ENCODE measurements at places on chromosomes 12 and 14. TPM values are rescaled to one million over a fixed set of nuclear protein-coding genes. Genes with fewer than 3 reads are reported as not detected.

The KRT74 gene
- 0.05 TPM for total RNA-seq

The FOXN4 gene
- 4.8 TPM for total RNA-seq

The SLC4A8 gene
- total RNA-seq: 0.50 TPM

The SLCO1A2 gene
- 1.9 TPM for total RNA-seq

The FBLN5 gene
- 125 TPM for total RNA-seq

The RHEBL1 gene
- 2.3 TPM for total RNA-seq

The MSRB3 gene
- 42.9 TPM for total RNA-seq

The NFE2 gene
- total RNA-seq: not detected

The DGLUCY gene
- 88.0 TPM for total RNA-seq

- no peaks in the 10 kb centered on the region for H3K4me1 ChIP-seq
- no peaks in the 10 kb centered on the region for H3K36me3 ChIP-seq
- DNase-seq: no peak
- no peak overlapping the region for H3K4me3 ChIP-seq
- H3K27ac ChIP-seq: no peak overlapping the region
Measured at GRCh38 chr14:69605738-69606137, 5.7 kb upstream of the SUSD6 start.

- no peak overlapping the region for H3K27ac ChIP-seq
- DNase-seq: no peak
- H3K4me3 ChIP-seq: no peak overlapping the region
- H3K36me3 ChIP-seq: no peaks in the 10 kb centered on the region
- no peaks in the 10 kb centered on the region for H3K4me1 ChIP-seq
Measured at GRCh38 chr14:22464422-22465142, 124.4 kb downstream of the DAD1 start.

- no peaks in the 10 kb centered on the region for H3K4me1 ChIP-seq
- no peak overlapping the region for H3K27ac ChIP-seq
- no peaks in the 10 kb centered on the region for H3K36me3 ChIP-seq
- no peaks in the 10 kb centered on the region for H3K27me3 ChIP-seq
Measured at GRCh38 chr14:101259748-101260147, 301.5 kb upstream of the DIO3 start.

- no peaks in the 10 kb centered on the region for H3K27me3 ChIP-seq
- no peaks in the 10 kb centered on the region for H3K36me3 ChIP-seq
- H3K4me1 ChIP-seq: no peaks in the 10 kb centered on the region
- no peak overlapping the region for H3K27ac ChIP-seq
- no peak for DNase-seq
Measured at GRCh38 chr12:18428416-18428815, 167.1 kb downstream of the PIK3C2G start.

GRCh38 chr12:27191531-27191930 is 52.6 kb upstream of the STK38L start:
- H3K27me3 ChIP-seq: no peaks in the 10 kb centered on the region
- peaks cover 3% of the 10 kb centered on the region for H3K4me1 ChIP-seq
- H3K27ac ChIP-seq: no peak overlapping the region
- DNase-seq: no peak

DNA sequence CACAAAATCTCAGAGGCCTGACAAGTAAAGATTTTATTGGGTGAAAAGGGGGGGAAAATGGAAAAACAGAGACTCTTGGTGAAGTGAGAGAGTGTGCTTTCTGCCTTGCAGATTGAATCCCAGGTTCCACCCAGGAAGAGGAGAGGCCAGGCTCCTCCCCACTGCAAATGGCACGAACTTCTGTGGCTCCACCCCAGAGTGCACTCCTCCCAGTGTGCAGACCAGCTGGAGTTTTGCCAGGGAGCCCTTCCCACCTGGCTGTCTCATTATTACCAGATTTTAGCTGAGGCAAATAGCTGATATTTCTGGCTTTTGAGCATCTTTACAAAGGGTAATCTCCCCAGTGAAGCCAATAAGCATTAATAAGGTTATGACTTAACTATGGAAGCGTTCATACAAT is 51.9 kb downstream of the TESPA1 start:
- H3K27ac ChIP-seq: no peak overlapping the region
- no peak for DNase-seq
- H3K36me3 ChIP-seq: no peaks in the 10 kb centered on the region
- H3K27me3 ChIP-seq: no peaks in the 10 kb centered on the region

- no peak overlapping the region for H3K4me3 ChIP-seq
- no peak for DNase-seq
- no peaks in the 10 kb centered on the region for H3K27me3 ChIP-seq
Measured at GRCh38 chr12:116710370-116711150, 27.3 kb downstream of the SPRING1 start.

DNA sequence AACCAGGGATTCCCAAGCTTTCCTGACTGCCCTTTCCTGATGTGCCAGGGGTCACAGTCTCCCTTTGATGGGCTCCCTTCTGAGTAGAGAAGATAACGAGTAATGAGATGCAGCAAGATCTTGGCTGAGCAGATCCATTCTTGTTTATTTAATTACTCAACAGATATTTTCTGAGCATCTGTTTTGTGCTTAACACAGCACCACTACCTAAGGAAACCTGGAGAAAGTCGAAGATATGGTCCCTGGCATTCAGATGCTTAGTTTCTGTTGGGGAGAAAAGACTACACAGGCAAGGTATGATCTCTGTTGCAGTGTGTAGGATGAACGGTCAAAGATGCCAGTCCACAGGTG is 3.9 kb downstream of the AJUBA start:
- H3K36me3 ChIP-seq: no peaks in the 10 kb centered on the region
- peaks cover 4% of the 10 kb centered on the region for H3K4me1 ChIP-seq
- no peak for DNase-seq
- H3K27ac ChIP-seq: peak overlapping the region; percentile 76
- H3K27me3 ChIP-seq: no peaks in the 10 kb centered on the region
- H3K4me3 ChIP-seq: no peak overlapping the region

DNA sequence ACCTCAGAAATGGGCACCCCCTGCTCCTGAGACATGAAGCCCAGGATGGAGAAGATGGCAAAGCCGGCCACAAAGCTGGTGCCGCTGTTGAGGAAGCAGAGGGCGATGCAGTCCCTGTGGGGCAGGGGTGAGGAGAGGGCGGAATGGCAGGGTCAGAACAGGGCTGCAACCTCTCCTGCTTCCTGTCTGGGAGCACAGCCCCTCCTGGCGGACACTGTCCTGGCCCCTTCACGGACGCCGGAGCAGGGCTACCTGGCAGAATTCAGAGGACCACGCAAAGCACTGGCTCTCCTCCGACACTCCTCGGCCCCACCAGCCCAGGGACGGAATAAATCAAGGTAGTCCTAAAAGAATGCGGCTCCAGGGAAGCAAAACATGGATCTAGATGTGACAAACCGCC is 12.4 kb upstream of the SLC6A12 start:
- no peak overlapping the region for H3K4me3 ChIP-seq
- no peaks in the 10 kb centered on the region for H3K4me1 ChIP-seq
- H3K27ac ChIP-seq: no peak overlapping the region
- H3K27me3 ChIP-seq: no peaks in the 10 kb centered on the region

DNA sequence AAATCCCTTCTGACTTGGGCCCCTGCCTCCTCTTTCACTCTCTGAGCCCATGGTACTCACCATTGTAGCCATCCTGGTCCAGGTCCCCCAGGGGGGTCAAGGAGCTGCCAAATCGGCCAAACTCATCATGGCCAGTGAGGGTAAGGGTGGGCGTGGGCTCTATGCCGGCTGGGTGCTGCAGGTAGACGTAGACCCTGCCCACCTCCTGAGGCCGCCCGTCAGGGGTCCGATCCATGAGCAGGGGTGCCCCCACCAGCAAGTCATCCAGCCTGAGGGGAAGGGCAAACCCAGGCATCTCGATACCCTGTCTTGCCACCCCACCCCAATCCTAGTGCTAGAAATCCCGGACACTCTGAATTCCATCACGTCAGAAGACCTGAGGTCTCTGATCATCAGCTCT is 14.0 kb downstream of the ITGA5 start:
- no peaks in the 10 kb centered on the region for H3K27me3 ChIP-seq
- H3K27ac ChIP-seq: no peak overlapping the region
- no peak for DNase-seq
- H3K4me1 ChIP-seq: no peaks in the 10 kb centered on the region
- no peak overlapping the region for H3K4me3 ChIP-seq

GRCh38 chr12:43210485-43211192 is 341.4 kb downstream of the ADAMTS20 start:
- no peaks in the 10 kb centered on the region for H3K36me3 ChIP-seq
- no peaks in the 10 kb centered on the region for H3K4me1 ChIP-seq
- no peak overlapping the region for H3K4me3 ChIP-seq
- DNase-seq: no peak
- no peak overlapping the region for H3K27ac ChIP-seq
- no peaks in the 10 kb centered on the region for H3K27me3 ChIP-seq

DNA sequence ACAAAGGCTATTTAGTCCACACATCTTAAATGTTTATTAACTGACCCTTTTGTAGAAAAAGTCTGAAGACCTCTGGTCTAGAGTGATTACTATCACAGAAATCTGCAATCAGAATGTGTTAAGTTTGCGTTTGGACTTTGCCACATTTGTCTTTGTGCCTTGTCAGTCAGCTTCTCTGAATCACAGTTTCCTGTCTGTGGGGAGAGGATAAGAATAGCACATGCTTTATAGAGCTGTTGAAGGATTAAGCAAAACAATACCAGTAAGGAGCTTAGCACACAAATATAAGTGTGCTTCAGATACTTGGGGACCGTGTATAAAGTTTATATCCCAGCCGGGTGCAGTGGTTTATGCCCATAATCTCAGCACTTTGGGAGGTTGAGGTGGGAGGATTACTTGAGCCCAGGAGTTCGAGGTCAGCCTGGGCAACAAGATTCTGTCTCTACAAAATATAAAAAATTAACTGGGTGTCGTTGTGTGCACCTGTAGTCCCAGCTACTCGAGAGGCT is 63.0 kb upstream of the BTG1 start:
- H3K4me3 ChIP-seq: no peak overlapping the region
- no peak for DNase-seq

DNA sequence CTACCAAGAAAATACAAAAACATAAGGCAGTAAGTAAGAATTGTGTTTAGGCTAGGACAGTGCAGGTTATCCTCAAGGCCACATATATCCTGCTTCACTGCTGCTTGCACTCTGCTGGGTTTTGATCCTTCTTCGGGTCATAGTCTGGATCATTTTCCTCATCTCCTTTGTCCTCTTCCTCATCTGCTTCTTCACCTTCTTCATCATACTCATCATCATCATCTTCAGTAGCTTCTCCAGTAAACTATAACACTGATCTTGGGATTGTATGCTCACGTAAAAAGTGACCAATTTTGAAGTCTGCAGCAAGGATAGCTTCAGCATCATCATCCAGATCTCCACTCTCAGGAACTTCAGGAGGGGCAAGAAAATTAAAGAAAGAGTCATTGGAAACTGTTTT is 29.4 kb downstream of the YARS2 start:
- no peak overlapping the region for H3K4me3 ChIP-seq
- H3K27me3 ChIP-seq: no peaks in the 10 kb centered on the region

GRCh38 chr14:60684203-60684602 is 34.9 kb upstream of the SIX1 start:
- H3K27ac ChIP-seq: no peak overlapping the region
- no peak for DNase-seq
- H3K36me3 ChIP-seq: no peaks in the 10 kb centered on the region
- H3K4me3 ChIP-seq: no peak overlapping the region
- no peaks in the 10 kb centered on the region for H3K27me3 ChIP-seq

GRCh38 chr12:122081697-122082221 is 3.2 kb downstream of the MLXIP start:
- H3K27ac ChIP-seq: no peak overlapping the region
- no peaks in the 10 kb centered on the region for H3K36me3 ChIP-seq
- no peak overlapping the region for H3K4me3 ChIP-seq
- DNase-seq: no peak
- no peaks in the 10 kb centered on the region for H3K27me3 ChIP-seq

DNA sequence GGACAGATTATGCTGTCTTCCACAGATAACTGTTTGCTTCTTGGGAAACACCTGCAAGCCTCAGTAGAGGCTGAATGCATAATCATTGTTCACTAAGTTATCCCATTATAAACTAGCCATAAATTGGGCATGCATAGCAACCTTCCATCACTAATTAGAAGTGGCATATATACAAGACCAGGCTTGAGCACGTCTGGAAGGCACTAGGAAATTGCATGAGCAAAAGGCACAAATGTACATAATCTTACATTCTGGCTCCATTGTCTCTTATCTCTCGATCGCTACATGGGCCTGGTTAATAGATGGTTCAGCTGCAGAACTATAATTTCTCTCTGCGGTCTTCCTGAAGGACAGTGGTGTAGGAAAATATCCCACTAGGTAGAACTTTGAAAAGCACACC is 679.2 kb downstream of the RPL10L start:
- H3K27me3 ChIP-seq: no peaks in the 10 kb centered on the region
- no peak for DNase-seq
- no peak overlapping the region for H3K27ac ChIP-seq
- no peak overlapping the region for H3K4me3 ChIP-seq
- no peaks in the 10 kb centered on the region for H3K4me1 ChIP-seq

DNA sequence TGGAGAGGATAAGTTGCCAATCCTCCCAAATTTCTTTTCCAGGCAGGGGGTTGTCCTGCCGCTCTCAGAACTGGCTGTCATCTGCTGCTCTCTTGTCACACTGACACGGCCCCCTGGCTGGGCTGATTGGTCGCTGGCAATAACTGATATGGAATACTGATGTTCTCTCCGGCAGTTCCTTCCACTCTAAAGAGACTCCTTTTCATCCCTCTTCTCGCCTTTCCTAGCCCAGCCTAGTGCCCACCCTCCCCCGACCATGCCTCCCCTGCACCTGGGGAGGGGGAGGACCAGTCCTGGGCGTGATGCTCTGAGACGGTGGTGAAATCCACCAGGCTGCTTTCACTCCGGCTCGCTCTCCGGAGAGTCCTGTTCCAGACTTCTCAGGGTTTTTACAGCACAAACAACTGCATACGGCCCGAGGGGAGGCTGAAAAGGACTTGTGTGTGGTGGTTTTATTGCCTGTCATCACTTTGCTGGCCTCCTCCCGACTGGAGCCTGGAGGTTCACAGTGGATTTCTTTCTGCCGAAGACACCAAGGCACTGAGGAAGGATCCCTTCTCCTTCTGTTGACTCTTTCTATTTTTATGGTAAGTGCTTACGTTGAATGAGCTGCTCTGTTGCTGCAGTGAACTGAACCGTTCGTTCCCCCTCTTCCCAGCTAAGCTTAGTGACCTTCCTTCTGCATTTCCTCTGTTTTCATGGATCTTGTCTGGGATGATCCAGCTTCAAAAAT is at the start of gene ANO4:
Gene ANO4 (plus strand): TSS at position 336 of the 733 bp plus-strand sequence. CDS start 107,010 bp downstream, outside the sequence.
- H3K36me3 ChIP-seq: no peaks in the 10 kb centered on the region
- H3K4me1 ChIP-seq: no peaks in the 10 kb centered on the region
- no peak for DNase-seq

DNA sequence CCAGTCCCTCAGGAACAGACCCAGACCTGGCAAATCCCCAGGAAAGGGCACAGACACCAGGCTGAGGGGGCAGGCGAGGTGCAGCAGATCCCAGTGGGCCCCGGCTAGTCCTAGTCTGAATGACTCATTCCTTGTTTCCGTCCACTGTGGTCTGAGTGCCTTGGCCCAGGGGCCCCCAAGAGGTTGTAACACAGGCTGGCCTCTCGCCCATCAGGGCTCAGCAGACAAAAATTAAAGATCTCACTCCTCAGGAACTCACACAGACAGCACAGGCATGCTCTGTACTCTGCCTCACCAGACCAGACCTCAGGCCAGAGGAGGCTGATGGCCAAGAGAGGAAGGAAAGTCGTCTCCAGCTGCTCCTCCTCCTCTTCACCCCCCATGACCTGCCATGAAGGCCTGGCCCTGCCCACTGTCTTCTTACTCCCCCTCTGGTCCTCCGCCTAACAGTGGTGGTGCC is 7.7 kb upstream of the LTBP2 start:
- H3K4me1 ChIP-seq: no peaks in the 10 kb centered on the region
- H3K27ac ChIP-seq: peak overlapping the region; percentile 23
- no peaks in the 10 kb centered on the region for H3K36me3 ChIP-seq
- H3K27me3 ChIP-seq: no peaks in the 10 kb centered on the region

All from prostate gland (tissue), 2 donors.